ENCODE measurements at places on chromosomes 11 and 22.

DNA sequence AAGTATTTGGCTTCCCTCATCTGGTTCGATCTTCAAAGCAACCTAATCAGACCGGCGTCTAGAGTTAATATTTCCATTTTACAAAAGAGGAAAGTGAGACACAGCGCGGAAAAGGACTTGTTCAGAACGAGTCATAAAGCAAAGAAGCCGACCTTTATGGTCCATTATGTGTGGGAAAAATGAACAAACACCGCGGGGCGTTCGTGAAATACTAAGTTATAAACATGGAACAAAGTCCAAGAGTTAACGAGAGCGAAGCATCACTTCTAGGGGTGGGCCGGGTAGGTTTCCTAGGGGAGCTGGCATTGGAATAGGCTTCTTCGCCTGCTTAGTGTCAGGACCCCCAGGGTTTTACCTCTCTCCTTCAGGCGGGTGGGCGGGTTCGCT is 575 bp downstream of the DUSP18 start:
- peak overlapping the region; percentile 89 for H3K4me3 ChIP-seq
- H3K27me3 ChIP-seq = peaks cover 6% of the 10 kb centered on the region
- no peak for DNase-seq
- H3K27ac ChIP-seq = no peak overlapping the region
- H3K36me3 ChIP-seq = peaks cover 10% of the 10 kb centered on the region
- no peaks in the 10 kb centered on the region for H3K4me1 ChIP-seq

- H3K36me3 ChIP-seq = 0 out of 2 replicates have a peak, but pooled peaks cover 5% of the 10 kb centered on the region
- peak overlapping the region; percentile 22 for H3K4me3 ChIP-seq
- no peak overlapping the region for H3K27ac ChIP-seq
- peaks cover 2% of the 10 kb centered on the region for H3K4me1 ChIP-seq
- H3K27me3 ChIP-seq = no peaks in the 10 kb centered on the region
Observed at GRCh38 chr11:129973068-129973467, 29.6 kb downstream of the PRDM10 start.

- no peaks in the 10 kb centered on the region for H3K27me3 ChIP-seq
- DNase-seq = peak; percentile 37
- H3K36me3 ChIP-seq = no peaks in the 10 kb centered on the region
- H3K4me3 ChIP-seq = no peak overlapping the region
- no peak overlapping the region for H3K27ac ChIP-seq
Observed at GRCh38 chr11:95592471-95592870, 197.1 kb downstream of the FAM76B start.

DNA sequence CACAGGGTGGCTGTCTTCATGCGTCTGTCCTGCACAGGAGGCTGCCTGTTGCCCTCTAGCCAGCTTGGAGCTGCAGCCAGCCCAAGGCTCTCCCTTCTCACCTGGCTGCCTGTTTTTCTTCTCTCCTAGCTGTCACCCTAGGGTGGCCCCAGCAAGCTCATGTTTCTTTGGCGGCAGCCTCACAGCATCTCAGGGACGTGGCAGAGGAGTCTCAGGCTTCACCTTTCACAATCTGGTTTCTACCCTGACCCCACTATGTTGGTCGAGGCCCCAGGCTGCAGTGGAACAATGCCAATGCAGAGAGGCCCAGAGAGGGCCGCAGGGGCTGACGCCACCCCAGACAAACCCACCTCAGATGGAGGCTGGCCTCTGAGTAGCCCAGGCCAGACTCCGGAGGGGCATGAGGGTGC is 2.5 kb upstream of the CLDN5 start:
- no peaks in the 10 kb centered on the region for H3K36me3 ChIP-seq
- H3K27ac ChIP-seq = no peak overlapping the region
- peaks cover 4% of the 10 kb centered on the region for H3K27me3 ChIP-seq
- no peak overlapping the region for H3K4me3 ChIP-seq
- no peaks in the 10 kb centered on the region for H3K4me1 ChIP-seq
- no peak for DNase-seq

GRCh38 chr11:106072804-106073203 is 4.3 kb downstream of the KBTBD3 start:
- H3K27me3 ChIP-seq = no peaks in the 10 kb centered on the region
- no peak for DNase-seq
- H3K4me3 ChIP-seq = no peak overlapping the region
- no peak overlapping the region for H3K27ac ChIP-seq
- H3K4me1 ChIP-seq = no peaks in the 10 kb centered on the region

DNA sequence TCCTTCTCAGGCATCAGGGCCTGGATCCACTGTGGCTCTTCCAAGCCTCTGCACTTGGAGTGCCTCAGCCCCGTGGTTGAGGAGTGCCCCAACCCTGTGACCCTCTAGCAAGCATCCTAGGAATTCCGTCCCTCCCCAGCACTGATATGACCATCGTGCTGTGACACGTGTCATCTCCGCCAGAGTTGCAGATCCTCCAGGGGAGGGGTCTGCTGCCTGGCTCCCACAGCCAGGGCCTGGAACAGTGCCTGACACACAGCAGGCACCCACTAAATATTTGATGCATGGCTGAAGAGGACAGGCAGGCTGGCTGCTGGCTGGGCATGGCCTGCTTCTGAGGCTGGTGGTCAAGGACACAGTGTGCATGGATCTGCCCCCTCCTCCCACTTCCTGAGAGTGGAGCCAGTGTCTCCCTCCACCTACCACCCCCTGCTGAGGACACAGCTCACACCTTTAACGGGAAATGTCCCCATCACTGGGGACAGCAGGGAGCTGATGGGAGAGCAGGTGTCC is 1.7 kb upstream of the CD81 start:
- H3K27ac ChIP-seq = no peak overlapping the region
- H3K36me3 ChIP-seq = peaks cover 7% of the 10 kb centered on the region
- H3K4me3 ChIP-seq = no peak overlapping the region
- no peak for DNase-seq
- H3K27me3 ChIP-seq = no peaks in the 10 kb centered on the region

GRCh38 chr22:47533961-47534803 is 771.7 kb downstream of the TBC1D22A start:
- H3K27ac ChIP-seq = no peak overlapping the region
- DNase-seq = no peak
- H3K27me3 ChIP-seq = no peaks in the 10 kb centered on the region
- no peak overlapping the region for H3K4me3 ChIP-seq
- no peaks in the 10 kb centered on the region for H3K4me1 ChIP-seq

DNA sequence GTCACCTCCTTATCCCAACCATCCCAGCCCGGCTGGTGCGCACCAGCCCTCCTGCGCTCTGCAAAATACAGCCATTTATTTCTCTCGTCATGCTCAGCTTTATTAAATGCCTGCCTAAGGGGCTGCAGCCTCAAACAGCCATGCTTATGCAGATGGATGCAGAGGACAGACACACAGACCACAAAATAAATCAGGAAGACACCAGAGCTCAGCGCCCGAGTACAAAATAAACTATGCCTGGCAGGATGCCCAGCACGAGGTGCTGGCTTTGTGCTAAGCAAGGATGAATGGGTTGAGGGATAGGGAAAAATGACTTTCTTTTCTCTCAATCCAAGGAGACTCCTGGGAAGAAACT is 70.5 kb downstream of the RPUSD4 start:
- H3K36me3 ChIP-seq = no peaks in the 10 kb centered on the region
- DNase-seq = no peak
- H3K4me1 ChIP-seq = peaks cover 4% of the 10 kb centered on the region
- no peak overlapping the region for H3K27ac ChIP-seq
- no peak overlapping the region for H3K4me3 ChIP-seq
- H3K27me3 ChIP-seq = no peaks in the 10 kb centered on the region

DNA sequence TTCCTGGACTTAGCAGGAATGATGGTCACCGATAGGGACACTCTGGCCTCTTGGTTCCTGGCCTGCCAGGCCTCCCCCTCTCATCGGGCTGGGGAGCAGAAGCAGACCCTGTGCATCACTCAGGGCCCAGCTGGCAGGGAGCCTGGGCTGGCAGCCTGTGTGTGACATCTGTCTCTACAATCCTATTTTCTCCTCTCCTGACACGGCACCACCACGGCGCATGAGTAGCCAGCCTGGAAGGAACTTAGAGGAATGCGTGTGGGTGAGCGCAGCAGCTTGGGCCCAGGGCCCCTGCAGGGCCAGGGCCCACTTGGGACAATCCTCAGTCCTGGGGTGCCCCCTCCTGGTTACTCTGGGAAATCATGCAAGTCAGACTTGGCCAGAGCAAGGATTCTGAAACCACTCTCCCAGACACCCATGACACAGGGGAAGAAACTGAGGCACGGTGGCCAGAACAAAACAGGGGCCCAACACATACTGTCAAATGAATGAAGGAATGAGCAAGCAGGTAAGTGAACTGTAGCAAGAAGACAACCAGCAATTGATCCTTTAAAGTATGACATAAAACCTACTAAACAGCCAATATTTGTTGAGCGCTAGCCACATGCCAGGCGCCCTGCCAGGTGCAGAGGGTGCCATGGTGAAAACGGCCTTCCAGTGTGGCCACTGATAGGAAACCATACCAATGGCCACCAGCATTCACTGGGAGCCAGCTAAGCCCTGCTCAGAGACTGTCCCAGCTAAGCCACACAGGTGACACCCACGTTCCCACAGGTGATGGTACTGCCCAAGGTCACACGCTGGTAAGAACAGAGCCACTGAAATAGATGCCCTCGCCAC is 13.3 kb downstream of the RSPH14 start:
- H3K4me3 ChIP-seq = no peak overlapping the region
- no peaks in the 10 kb centered on the region for H3K4me1 ChIP-seq
- peaks cover 1% of the 10 kb centered on the region for H3K36me3 ChIP-seq
- H3K27ac ChIP-seq = no peak overlapping the region
- peak; percentile 81 for DNase-seq

GRCh38 chr11:61776561-61777075 is 15.8 kb downstream of the TMEM258 start:
- H3K4me1 ChIP-seq = no peaks in the 10 kb centered on the region
- no peaks in the 10 kb centered on the region for H3K27me3 ChIP-seq
- H3K27ac ChIP-seq = no peak overlapping the region
- DNase-seq = peak; percentile 81
- peaks cover 3% of the 10 kb centered on the region for H3K36me3 ChIP-seq
- no peak overlapping the region for H3K4me3 ChIP-seq

GRCh38 chr11:22928207-22928917 is 68.1 kb upstream of the CCDC179 start:
- no peaks in the 10 kb centered on the region for H3K36me3 ChIP-seq
- no peaks in the 10 kb centered on the region for H3K27me3 ChIP-seq
- no peak for DNase-seq
- no peaks in the 10 kb centered on the region for H3K4me1 ChIP-seq
- no peak overlapping the region for H3K27ac ChIP-seq

GRCh38 chr11:14179116-14179820 is 179.7 kb downstream of the RRAS2 start:
- no peaks in the 10 kb centered on the region for H3K27me3 ChIP-seq
- DNase-seq = no peak
- no peak overlapping the region for H3K4me3 ChIP-seq

- peaks cover 5% of the 10 kb centered on the region for H3K4me1 ChIP-seq
- H3K36me3 ChIP-seq = no peaks in the 10 kb centered on the region
- DNase-seq = peak; percentile 83
- peaks cover 3% of the 10 kb centered on the region for H3K27me3 ChIP-seq
Observed at GRCh38 chr11:114774599-114775361, 96.5 kb downstream of the NXPE2 start.

- H3K4me3 ChIP-seq = no peak overlapping the region
- no peak overlapping the region for H3K27ac ChIP-seq
- H3K4me1 ChIP-seq = no peaks in the 10 kb centered on the region
- peak; percentile 29 for DNase-seq
Observed at GRCh38 chr11:61783717-61784505, 8.5 kb downstream of the TMEM258 start.

DNA sequence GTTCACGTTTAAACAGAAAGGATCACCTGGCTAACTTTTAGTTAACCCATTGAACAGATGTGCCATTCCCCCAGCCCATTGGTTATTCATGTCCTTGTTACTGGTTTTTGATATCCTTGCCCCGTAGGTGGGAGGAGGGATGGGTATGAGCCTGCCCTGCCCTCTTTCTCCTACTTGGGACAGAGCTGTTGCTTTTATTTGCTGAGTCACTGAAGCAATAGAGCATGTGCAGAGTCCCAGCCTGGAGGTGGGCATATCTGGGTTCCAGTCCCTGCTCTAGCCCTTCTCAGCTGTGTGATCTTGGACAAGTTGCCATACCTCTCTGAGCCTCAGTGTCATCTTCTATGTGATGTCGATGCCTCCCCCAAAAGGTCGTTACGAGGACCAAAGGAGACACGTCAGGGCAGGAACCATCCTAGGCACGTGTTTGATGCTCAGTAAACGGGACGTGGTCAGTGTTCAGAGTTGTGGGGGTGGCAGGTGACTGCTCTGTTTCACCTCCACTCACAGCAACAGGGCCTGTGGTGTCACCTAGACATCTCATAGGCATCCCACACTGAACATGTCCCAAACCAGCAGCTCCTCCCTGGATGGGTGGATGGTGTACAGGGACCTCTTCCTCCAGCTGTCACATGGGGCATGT is 61.0 kb downstream of the BMAL1 start:
- H3K36me3 ChIP-seq = no peaks in the 10 kb centered on the region

- no peaks in the 10 kb centered on the region for H3K27me3 ChIP-seq
- H3K4me3 ChIP-seq = no peak overlapping the region
- no peaks in the 10 kb centered on the region for H3K36me3 ChIP-seq
- no peak overlapping the region for H3K27ac ChIP-seq
- DNase-seq = no peak
- H3K4me1 ChIP-seq = no peaks in the 10 kb centered on the region
Observed at GRCh38 chr11:127461241-127462064, 460.9 kb upstream of the KIRREL3 start.

- H3K27ac ChIP-seq = no peak overlapping the region
- no peak overlapping the region for H3K4me3 ChIP-seq
- H3K27me3 ChIP-seq = no peaks in the 10 kb centered on the region
- H3K4me1 ChIP-seq = no peaks in the 10 kb centered on the region
- DNase-seq = no peak
Observed at GRCh38 chr22:38719196-38719595, 13.5 kb downstream of the GTPBP1 start.

DNA sequence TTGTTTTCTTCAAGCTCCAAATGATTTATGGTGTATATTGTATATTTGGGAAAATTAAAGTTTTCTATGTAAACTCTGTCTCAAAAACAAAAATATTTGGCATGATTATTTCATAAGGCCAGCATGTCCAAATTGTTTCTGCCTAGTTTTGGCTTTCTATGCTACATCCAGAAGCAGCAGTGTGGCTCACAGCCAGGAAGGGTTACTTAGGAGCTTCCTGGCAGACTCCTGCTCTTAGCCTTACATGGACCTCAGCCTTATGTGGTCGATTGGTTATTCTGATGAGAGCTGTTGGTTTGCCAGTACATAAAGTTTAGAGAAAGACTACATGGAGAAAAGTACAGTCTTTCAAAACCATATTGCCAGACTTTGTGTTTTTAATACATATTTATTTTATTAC is 297.7 kb upstream of the FAT3 start:
- no peak for DNase-seq
- H3K36me3 ChIP-seq = no peaks in the 10 kb centered on the region
- no peak overlapping the region for H3K27ac ChIP-seq
- no peaks in the 10 kb centered on the region for H3K27me3 ChIP-seq
- no peak overlapping the region for H3K4me3 ChIP-seq

GRCh38 chr22:41000941-41001721 is 50.0 kb downstream of the RBX1 start:
- no peak for DNase-seq
- no peak overlapping the region for H3K27ac ChIP-seq
- H3K36me3 ChIP-seq = no peaks in the 10 kb centered on the region
- no peak overlapping the region for H3K4me3 ChIP-seq
- H3K4me1 ChIP-seq = 0 out of 2 replicates have a peak, but pooled peaks cover 4% of the 10 kb centered on the region
